Retina (tissue), 1 donor: ENCODE measurements at places on chromosomes 3 and 15.
A peak's percentile ranks its signal among the peaks of the same experiment; 100 is the strongest.

DNA sequence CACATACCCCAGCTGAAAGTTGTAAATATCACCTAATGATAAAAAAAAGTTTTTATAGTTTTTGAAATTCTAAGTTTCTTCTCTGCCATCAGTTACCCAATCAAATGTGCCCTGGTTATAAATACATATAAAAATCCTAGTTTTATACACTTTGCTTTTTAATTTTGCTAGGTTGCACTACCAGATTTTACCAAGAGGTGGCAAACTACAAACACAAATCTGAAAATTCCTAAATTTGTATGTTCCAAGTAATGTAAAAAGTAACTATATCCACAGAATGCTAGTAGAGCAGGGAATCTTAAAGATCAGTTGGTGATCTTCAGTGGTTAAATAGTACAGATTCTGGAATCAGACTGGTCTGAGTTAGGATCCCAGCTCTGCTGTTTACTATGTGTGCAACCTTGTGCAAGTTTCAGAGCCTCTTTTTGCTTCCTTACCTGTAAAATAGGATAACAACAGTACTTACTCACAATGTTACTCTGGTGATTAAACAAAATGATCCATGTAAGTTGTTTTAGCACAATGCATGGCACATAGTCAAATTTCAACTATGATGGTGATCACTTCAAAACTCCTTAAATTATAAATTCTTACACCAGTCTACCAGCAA is 11.0 kb downstream of the TRPM7 start:
- peak; percentile 29 for DNase-seq

- no peak for DNase-seq
Measured at GRCh38 chr15:29437888-29438702, 168.5 kb upstream of the NSMCE3 start.

- DNase-seq: no peak
Measured at GRCh38 chr15:39173426-39173825, 407.5 kb upstream of the THBS1 start.

GRCh38 chr3:9198899-9199335 is 50.5 kb downstream of the SRGAP3 start:
- DNase-seq: no peak

DNA sequence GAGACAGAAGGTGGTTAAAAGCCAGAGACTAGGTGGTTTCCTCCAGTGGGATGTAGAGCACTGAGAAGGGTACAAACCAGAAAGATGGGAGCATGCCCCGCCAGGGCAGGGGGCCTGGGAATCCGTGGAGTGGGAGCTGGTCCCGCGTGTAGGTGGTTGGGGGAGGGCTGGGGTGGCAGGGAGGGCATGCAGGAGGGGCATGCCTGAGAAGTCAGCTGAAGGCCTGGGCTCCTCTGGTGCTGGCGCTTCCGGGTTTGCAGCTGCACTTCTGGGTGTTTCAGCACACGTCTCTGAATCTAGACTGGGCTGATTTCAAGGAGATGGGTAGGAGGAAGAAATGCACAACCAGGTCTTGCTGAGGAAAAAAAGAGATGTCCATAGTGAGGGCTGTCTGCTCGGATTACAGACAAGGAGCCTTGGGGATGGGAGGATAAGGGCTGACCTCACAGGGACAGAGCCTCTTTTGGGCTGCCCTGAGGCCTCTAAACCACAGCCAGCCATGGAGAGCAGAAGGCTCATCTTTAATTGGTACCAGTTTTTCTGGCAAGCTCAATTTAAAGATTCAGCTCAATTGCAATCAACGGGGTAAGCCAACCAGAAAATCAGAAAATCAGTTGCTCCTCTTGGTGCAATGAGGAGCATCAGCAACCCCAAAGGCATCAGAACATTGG is 151.9 kb downstream of the FAM43A start:
- DNase-seq: no peak

DNA sequence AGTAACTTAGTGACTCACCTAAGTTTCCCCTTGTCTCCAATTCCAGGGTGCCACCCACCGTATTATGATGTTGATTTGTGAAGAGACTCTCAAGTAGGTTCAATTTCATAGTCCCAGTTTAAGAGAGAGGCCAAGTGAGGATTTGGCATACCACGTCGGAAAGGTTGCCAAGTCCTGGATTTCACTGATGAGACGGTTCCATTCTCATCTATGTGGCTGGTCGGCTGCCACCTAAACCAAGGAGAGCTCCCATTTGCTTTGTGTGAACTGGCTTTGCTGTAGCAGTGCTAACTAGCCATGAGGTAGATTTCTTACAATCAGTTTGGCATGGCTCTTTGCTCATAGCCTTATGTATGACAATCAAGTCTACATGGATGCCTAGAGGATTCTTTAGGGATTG is 653.6 kb downstream of the NLGN1 start:
- no peak for DNase-seq

DNA sequence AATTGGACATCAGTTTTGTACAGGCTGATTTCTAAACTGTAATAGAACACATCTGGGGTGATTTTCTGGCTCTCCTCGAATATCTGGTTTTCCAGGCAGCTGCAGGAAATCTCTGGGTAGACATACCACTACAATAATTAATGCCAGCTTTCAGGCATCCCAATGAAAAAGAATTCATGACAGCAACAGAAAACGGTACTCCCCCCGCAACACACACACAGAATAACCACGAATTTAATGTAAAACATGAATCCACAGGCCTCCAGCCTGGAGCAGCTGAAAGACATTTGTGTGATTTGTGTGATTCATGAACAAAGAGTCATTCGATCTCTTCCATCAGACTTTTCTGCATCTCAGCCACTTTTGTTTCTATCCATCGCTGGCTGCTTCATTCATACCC is 262.2 kb downstream of the MAGI1 start:
- DNase-seq: no peak

DNA sequence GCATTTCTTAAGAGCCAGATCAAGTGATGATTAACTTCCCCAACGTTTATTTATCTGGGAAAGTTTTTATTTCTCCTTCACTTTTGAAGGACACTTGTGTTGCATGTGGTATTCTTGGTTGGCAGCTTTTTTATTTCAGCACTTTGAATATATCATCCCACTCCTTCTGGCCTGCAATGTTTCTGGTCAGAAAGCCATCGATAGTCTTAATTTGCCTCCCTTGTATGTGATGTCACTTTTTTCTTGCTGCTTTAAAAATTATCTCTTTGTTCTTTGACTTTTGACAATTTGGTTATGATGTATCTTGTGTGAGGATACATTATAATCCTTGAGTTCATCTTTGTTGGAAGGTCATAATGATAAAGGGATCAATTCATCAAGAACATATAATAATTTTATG is 503.2 kb downstream of the OTOL1 start:
- DNase-seq: no peak

GRCh38 chr3:154040283-154040682 is 80.9 kb upstream of the ARHGEF26 start:
- DNase-seq: no peak

GRCh38 chr3:151002003-151002981 is 29.8 kb upstream of the CLRN1 start:
- no peak for DNase-seq

GRCh38 chr15:68888419-68888818 is 41.9 kb upstream of the SPESP1 start:
- DNase-seq: no peak

DNA sequence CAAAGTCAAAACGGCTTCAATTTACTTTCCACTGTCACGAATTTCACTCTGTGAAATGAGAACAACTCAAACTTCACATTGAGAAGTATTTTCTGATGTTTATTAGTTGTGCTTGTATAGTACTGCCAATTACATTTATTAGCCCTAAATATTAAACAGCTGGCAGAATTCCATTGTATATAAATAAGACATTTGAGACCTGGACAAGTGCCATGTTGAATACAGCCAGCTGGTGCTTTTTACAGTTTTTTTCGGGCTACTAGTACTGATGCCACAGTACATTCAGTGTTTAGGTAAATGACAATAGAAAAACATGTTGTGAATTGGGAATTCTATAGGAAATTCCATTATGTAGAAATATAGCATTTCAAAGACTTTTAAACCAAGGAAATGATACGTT is 79.0 kb downstream of the EPHA3 start:
- no peak for DNase-seq

DNA sequence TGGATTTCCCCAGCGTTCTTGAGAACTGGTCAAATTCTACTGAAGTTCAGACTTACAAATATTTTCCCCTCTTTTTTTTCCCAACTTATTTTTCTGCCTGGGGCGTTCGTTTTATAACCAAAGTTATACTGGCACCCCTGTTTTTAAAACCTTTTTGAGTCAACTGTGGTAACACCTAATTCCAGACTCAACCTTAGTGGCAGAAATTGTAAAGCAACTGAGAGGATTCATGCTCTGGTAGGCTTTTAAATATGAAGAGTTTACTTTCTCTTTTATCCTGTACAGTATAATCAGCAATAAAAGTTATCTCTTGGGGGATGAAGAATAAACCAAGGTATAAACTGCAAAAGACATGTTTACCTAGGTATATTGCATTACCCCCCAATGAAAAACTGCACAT is 2.3 kb downstream of the IL5RA start:
- DNase-seq: no peak

DNA sequence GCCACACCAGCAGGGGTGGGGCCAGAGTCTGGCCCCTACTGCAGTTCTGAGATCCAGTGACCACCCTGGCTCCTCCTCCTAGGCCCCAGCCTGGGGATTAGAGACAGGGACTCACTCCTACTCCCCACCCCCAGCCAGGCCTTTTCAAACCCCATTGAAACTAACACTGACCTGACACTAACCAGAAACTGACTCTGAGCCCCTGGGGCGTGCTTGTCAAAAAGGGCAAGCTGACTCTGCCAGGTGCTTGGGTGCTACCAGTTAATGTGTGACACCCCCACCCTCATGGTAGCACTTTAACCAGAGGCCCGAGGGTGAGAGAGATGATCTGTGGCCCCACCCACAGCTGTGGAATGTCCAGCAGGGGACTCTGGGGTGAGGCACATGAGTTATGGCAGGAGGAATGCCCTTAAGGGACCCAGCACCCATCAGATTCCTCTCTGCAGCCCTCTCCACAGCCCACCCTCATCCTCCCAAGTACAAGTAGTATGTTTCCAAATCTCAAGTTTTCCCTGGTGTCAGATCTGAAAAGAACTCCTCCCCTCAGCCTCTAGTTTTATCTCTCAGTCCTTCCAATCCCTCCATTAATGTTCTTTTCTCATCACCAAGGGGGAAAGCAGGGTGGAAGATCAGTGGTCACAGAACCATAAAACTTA is 1.4 kb downstream of the PTH1R start:
- no peak for DNase-seq

GRCh38 chr15:94745371-94745770 is 514.0 kb downstream of the MCTP2 start:
- no peak for DNase-seq

- no peak for DNase-seq
Measured at GRCh38 chr3:65935724-65936123, 103.0 kb downstream of the MAGI1 start.

GRCh38 chr3:71997066-71997653 is 212.2 kb upstream of the PROK2 start:
- DNase-seq: no peak

GRCh38 chr3:124620600-124621063 is 109.6 kb upstream of the UMPS start:
- DNase-seq: no peak

- no peak for DNase-seq
Measured at GRCh38 chr15:56767315-56767714, 34.0 kb upstream of the ZNF280D start.

DNA sequence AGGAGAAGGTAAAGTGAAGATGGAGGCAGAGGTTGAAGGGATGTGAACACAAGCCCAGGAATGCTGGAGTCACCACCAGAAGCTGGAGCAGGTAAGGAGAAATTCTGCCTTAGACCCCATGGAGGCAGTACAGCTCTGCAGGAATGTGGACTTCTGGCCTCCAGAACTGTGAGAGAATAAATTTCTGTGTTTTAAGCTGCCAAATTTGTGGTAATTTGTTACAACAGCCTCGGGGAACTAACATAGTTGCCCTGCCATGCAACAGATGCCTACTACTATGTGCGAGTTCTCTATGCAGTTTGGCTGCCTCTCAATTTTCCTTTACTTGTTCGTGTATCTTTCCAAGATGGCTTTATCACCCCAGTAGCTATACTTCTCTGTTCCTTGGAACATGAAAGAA is 394.1 kb downstream of the TUSC7 start:
- DNase-seq: no peak

GRCh38 chr15:66951531-66952320 is 113.7 kb upstream of the SMAD3 start:
- no peak for DNase-seq

GRCh38 chr3:129549006-129549800 is 6.2 kb downstream of the H1-8 start:
- no peak for DNase-seq

DNA sequence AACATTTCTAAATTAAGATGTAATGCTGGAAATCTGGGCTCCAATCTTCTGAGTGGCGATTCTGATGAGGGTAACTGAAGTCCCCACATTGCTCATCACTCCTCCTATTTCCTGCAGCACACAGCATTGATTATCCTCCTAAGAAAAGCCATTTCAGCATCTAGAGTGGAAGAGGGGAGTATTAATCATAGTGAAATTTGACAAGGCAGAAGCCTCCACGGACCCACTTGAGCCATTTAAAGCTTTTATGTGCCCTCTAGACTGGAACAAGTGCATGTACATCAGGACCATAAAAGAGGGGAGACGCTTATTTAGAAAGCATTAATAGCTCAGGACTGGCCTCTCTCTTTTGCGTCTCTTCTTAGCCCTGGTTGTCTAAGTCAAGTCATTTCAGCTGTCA is 25.8 kb downstream of the AQP9 start:
- DNase-seq: peak; percentile 39

DNA sequence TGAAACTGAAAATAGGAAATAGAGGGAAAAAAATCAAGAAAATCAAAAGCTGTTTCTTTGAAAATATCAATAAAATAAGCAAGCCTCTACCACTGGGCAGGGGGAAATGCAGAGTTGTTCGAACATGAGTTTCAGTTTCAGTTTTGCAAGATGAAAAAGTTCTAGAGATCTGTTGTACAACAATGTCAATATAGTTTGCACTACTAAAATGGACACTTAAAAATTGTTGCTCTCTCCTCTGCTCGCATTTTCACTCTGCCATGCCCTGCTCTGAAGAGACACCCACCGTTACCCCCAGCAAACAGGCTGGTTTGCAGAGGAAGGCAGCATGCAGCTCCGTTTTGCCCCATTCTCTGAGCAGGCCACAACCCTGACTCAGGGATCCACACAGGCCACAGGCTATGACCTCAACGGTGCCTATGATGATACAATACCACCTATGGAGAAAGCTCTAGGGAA is 64.5 kb downstream of the ZNF148 start:
- no peak for DNase-seq

DNA sequence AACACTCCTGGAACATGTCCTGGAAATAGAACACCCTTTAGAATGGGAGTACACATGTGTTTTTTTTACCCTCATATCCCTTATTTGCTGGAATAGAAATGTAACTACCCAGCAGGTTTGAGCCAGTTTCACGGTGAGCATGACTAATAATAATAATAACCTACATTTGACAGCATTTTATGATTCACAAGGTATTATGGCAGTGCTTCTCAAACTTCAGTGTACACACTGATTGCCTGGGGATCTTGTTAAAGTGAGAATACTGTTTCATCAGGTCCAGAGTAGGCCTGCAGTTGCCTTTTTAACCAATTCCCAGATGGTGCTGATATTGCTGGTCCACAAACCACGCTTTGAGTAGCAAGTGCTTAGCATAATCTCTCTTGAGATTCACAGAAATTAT is 63.9 kb downstream of the NFKBIZ start:
- DNase-seq: no peak
